Inflammatory macrophage treated with lipopolysaccharide for 1 hour (primary cell): ENCODE measurements at places on chromosomes 12 and 14.

DNA sequence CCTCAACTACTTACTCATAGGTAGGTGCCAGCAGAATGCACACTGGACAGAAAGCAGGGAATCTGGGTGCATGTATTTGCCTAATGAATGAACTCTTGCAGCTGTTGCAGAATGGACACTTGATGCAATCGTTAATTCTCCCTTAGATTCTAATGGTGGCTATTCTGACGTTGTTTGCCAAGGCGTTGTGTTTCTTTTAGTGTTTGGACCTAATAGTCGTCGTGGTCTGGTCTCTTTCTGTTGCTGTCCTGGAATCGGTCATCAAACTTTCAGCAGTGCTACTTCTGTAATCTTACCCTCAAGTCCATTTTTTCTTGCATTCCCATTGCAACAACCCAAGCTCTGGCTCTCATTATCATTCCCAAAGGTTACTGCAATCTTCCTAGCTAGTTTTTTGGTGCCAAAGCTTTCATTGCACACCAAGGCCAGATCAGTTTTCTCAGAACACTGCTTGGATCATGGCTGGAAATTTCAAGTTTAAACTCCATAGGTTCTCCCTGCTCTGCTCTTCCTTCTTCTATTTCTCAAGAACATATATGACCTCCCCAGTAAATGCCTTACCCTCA is 31.3 kb downstream of the BMP4 start:
- DNase-seq = no peak

GRCh38 chr12:104452087-104452486 is 4.7 kb upstream of the CHST11 start:
- no peak for DNase-seq

- DNase-seq = no peak
Measured at GRCh38 chr12:70427611-70428010, 61.5 kb downstream of the KCNMB4 start.

GRCh38 chr12:128914908-128915563 is 61.8 kb downstream of the GLT1D1 start:
- DNase-seq = peak; percentile 35

- no peak for DNase-seq
Measured at GRCh38 chr12:25242981-25243679, 7.6 kb downstream of the KRAS start.

- no peak for DNase-seq
Measured at GRCh38 chr14:20687362-20688166, 1.0 kb upstream of the ANG start.

GRCh38 chr14:94028450-94028826 is 2.3 kb downstream of the OTUB2 start:
- DNase-seq = no peak

GRCh38 chr12:21939435-21939834 is 1.8 kb downstream of the ABCC9 start:
- DNase-seq = no peak

DNA sequence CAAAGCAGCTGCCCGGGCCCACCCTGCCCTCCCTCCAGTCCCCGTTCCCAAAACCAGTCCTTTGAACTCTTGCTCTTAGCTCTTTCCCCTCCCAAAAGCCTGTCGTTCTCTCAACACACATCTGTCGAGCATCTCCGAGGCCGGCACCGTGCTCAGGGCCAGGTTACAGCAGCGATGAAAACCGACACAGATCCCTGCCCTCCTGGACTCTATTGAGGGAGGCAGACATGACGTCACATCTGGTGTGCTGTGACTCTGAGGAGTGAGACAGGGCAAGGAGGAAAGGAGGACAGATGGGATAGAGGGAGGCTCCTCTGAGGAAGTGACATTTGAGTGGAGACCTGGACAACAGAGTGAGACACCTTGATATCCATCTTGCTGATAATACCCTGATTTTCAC is 34.6 kb upstream of the PWP1 start:
- no peak for DNase-seq

DNA sequence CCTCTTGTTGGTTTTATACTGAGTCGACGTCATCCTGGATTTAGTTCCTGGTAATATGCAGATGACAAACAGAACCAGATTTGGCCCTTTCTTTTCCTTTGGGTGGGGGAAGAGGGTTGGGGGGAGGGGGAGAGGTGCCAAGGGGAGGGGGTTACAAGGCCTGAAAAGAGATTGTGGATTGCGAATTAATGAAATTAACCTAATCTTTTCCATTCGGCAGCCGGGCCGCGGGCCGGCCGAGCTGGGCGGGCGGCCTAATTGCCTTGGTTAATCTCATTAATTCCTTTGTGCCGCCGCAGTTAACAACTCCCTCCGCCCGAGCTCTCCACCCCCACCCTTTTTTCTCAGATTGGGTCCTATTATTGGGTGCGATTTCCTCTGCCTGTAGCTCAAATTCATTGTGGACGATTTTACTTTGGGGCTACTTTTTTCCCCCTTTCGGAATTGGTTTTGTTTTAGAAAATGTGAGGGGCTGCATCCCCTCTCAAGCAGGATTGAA is 387 bp upstream of the GSC start:
- DNase-seq = no peak

GRCh38 chr14:100342195-100342594 is 19.1 kb downstream of the SLC25A47 start:
- no peak for DNase-seq

GRCh38 chr12:6183689-6184428 is 16.3 kb upstream of the CD9 start:
- DNase-seq = peak; percentile 52

DNA sequence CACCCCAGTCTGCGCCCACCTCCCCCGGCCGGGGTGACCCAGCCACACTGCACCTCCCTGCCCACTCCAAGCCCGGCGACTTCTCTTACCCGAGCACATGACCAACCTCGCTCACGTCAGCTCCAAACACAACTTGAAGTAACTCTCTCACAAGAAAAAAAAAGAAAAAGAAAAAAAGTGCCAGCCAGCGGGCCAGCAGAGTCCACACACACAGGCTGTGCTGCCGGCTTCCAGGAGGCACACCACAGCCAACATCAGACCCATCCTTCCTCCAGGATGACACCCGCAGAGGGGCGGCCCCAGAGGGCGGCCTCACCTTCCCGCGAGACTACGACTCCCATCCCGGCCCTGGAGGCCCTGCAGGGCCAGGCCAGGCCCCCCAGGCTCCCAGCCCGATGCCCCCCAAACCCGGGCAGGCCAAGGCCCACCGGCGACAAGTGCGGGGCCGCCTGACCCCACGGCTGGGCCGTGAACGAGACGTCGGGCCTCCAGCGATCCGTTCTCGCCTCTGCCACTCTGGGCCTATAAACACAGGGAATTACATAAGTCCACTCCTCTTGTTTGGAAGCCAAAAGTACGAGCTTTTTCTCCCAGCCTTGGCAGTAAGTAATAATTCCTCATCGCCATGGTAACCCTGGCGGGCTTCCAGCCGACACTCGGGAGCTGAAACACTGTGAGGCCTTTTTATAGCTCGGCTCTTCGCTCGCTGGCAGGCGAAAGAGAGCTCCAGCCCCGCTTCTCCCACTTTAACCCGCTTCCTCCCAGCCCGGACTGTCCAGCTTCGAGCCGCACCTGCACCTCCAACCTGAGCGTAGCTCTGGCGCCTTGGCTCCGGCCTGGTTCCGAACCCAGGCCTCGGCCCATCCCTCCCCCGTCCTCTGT is 49.1 kb downstream of the NCOR2 start:
- peak; percentile 53 for DNase-seq

DNA sequence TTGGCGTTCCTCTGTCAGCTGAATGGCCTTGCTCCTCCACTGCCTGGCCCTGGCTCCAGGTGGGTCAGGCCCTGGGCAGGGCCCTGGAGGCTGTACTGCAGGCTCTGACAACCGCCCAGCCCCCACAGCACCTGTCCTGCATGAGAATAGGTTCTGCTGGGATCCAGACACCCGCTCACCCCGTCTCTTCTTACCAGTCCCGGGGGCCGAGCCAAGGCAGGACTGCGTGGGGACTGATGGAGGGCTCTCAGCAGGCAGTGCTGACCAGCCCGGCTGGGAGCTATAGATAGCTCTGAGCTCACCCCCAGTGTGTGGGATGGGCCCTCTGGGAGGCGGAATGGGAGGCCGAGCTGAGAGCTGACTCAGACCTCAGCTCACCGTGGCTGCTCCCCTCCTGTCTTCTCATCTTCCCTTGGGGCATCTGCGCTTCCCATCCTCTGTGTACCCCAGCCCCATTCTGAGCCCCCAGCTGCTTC is 39.6 kb downstream of the TEAD4 start:
- no peak for DNase-seq

GRCh38 chr12:64323476-64324225 is 66.9 kb downstream of the C12orf56 start:
- DNase-seq = no peak

GRCh38 chr14:24630872-24631477 is 3.0 kb downstream of the GZMB start:
- DNase-seq = no peak

DNA sequence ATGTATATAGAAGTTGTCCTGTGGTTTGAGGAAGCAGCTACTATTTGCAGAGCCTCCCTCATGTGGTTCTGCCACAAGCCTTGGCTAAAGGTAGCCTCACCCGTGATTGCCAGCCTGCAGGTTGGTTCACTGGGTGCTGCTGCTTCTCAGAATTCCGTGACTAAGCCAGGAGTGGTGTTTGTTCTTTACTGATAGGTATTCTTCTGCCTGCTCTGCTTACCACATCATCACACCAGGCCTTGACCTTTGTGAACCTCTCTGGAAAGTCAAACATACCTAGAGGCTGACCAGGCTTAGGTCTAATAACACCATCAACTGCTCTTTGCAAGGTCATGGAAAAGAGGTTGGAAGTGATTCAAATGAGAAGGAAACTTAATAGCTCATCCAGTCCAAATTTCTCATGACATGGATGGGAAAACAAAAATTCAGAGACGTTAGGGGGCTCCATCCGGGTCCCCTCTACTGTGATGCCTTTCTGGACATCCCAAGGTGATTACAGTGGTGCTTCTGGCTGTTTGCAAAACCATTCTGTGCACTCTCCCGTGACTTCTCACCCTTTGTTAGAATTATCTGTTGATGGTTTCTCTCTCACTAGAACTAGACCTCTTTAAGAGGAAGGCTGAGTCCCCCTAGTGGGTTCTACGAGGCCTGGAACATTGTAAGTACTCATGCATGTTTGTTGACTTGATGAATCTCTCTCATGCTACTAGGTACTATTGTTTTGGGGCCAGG is 8.5 kb upstream of the SOCS2 start:
- no peak for DNase-seq

DNA sequence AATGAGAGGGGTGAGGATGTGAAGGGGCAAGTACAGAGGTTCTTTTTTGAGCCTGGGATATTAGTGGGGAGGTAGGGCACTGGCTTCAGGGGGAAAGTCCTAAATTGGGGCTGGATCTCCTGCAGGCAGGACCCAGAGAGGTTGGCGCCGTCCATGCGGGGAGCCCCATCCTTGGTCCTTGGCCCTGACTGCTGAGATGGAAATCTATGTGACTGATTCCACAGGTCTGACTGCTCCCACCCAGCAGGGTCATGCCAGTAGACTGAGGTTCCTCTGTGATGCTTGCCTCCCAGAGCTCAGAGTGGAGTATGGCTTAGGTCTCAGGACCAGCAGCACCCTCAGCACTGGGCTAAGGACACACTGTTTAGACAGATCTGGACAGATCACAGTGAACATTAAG is 988.6 kb upstream of the TMEM132C start:
- no peak for DNase-seq

- no peak for DNase-seq
Measured at GRCh38 chr12:88781909-88782308, 201.6 kb upstream of the KITLG start.

GRCh38 chr12:113863455-113863845 is 102.7 kb downstream of the RBM19 start:
- no peak for DNase-seq

DNA sequence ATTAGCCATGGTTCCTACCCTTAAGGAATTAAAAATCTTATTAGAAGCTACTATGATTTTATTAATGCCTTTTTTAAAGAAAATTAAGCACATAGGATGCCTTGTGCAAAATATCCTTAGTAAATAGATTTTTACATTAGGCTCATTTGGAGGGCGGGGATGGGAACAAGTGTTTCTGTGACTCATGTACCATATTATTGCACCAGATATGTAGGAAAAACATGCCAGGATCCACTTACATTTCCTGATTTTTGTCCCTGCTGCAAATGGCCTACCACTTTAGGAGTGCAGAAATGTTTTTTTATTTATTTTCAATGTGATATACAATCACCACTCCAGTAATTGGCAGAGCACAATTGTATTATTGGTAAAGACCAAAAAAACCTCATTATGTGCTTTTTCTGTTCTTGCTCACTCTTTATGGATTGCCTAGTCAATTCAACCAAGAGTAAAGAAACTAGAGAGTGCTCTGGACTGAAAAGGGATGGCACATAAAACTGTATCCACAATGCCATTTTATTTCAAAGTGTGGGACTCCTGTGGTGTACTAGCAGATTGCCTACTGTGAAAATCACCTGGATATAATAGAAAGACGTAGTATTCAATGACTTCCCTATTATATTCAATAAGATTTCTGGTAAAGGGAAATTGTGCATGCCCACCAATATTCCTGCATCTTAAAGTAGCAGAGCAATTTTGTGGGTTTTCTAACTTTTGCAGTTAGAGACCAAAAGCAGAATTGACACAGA is 86.9 kb downstream of the ANO6 start:
- no peak for DNase-seq

DNA sequence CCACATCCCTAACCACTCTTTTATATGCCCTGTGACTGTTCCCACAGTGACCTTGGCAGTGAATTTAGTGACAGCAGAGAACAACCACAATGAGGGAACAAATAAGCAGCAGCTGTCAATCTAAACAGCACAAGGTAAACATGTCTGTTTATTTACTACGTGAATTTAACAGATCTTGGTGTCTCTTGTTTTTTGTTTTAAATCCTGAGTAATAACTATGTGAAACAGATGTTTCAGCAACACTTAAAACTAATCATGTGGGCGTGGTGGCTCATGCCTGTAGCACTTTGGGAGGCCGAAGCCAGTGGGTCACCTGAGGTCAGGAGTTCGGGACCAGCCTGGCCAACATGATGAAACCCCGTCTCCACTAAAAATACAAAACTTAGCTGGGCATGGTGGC is 17.0 kb upstream of the CFAP54 start:
- no peak for DNase-seq

DNA sequence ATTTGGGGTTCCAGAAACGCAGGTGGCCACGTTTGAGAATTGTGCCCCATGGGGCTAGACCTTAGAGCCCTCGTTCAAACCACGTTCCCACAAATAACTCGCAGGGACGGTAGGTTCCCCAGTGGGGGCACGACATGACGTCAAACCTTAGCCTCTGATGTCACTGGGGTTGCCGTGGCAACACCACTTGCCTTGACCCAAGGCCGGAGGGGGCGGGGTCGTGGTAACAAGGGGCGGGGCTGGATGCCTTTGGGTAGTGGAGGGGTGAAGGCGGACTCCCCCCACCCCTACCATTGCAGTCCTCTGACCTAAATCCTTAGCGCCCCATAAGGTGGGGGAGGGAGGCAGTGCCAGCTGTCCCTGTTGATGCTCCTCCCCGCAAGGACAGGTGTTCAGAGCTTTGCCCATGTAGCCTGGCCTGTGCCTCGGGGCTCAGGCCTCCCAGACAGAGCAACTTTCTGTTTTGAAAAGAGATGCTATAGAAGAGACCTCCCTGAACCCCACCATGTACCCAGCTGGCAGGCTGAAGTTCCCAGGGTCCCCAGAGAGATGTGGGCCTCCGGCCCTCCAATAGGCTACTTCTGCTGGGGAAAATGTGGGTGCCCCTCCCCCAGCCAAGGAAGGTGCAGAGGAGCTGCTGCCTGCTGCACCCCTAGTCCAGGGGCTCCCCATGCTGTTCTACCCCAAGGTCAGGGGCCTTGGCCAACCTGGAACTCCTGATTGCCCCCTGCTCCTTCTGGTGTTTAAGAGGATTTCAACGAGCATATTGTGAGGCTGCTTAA is 1.9 kb downstream of the FAM222A start:
- DNase-seq = peak; percentile 11

GRCh38 chr12:77796775-77797174 is 33.9 kb upstream of the NAV3 start:
- DNase-seq = no peak
